Activated T-helper 1 cell treated with anti-CD3 and anti-CD28 coated beads, Interleukin-2, amount 50 U/mL, for 16 hours (primary cell): ENCODE measurements at places on chromosomes 5 and 9.

- no peak for DNase-seq
Measured at GRCh38 chr5:56161927-56162326, 71.2 kb downstream of the ANKRD55 start.

DNA sequence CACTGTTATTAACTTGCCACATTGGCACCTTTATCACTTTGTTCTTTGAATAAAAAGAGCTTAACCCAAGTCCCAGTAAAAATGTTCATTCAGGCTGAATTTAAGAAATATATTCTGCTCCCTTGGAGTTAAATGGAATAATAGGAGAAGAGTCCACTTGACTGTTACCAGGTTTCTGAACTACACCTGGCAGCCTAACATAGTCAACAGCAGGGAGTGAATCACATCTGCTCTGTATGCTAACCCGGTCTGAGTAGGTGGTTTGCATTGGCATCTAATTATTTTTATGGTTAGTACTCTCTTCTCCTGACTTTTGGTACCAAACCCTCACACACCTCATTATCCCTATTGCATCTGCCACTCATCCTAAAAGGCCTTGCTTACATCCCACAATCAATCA lies 86.7 kb downstream of the STK32A start:
- DNase-seq = no peak

- DNase-seq = no peak
Measured at GRCh38 chr5:151288180-151288579, 15.4 kb downstream of the SLC36A3 start.

DNA sequence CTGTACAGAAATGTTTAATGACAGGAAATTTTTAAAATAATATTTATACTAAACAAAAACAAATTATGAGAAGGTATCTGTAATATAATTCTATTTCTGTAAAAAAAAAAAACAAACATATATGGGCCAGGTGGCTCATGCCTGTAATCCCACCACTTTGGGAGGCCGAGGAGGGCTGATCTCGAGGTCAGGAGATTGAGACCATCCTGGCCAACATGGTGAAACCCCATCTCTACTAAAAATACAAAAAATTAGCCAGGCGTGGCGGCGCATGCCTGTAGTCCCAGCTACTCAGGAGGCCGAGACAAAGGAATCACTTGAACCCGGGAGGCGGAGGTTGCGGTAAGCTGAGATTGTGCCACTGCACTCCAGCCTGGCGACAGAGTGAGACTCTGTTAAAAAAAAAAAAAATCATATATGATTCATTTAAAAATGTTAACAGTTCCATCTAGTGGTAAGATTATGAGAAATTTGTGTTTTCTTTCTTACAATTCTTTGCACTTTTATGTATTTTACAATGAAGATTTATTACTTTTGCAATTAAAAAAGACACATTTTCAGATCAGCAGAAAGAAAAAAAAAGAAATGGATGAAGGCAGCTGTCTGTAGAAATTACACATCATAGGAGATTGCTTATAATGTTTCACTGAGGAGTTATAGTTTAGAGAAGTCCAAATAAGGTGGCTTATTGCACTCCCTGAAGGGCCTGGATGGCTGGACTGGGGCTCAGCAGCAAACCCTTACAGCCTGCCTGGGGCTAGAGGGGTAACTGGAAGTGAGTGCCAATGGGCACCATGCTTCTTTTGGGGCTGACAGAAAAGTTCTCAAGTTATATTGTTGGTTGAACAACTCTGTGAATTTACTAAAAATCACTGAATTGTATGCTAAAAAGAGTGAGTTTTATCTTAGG lies 20.3 kb downstream of the C9orf153 start:
- DNase-seq = no peak

DNA sequence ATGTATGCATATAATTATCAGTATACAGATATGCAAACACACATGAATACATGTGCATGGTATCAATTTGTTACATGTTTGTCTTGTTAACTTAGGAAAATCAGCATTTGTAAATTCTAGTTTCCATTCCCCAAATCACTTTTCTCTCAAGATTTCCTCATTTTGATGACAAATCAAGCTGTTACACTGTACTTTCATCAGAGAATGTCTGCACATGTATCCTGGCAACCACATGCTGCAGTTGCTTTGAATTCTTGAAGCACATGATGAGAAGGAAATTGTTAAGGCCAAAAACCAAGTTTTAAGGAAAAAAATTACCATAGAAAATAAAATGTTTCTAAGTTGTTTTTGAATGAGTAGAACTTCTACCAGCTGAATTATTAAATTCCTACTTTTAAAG lies 1834.5 kb downstream of the EFNA5 start:
- no peak for DNase-seq

DNA sequence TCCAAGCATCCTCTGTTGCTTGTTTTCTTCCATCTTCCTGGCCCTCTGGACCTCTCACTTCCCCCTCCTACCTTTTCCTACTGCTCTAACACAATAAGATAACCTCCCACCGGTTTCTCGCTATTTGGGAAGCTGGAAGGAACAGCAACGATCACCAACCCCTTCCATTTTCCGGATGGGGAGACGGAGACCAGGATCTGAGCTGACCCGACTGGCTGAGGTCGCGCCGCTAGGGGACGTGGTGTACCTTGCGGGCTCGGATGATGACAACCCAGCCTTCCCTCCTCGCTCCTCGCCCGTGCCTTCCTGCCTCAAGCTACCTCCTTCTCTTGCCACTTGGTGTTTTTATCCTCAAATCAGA lies 1.9 kb downstream of the LPAR1 start:
- DNase-seq = no peak

GRCh38 chr5:173287086-173287485 lies 41.1 kb downstream of the STC2 start:
- DNase-seq = no peak

DNA sequence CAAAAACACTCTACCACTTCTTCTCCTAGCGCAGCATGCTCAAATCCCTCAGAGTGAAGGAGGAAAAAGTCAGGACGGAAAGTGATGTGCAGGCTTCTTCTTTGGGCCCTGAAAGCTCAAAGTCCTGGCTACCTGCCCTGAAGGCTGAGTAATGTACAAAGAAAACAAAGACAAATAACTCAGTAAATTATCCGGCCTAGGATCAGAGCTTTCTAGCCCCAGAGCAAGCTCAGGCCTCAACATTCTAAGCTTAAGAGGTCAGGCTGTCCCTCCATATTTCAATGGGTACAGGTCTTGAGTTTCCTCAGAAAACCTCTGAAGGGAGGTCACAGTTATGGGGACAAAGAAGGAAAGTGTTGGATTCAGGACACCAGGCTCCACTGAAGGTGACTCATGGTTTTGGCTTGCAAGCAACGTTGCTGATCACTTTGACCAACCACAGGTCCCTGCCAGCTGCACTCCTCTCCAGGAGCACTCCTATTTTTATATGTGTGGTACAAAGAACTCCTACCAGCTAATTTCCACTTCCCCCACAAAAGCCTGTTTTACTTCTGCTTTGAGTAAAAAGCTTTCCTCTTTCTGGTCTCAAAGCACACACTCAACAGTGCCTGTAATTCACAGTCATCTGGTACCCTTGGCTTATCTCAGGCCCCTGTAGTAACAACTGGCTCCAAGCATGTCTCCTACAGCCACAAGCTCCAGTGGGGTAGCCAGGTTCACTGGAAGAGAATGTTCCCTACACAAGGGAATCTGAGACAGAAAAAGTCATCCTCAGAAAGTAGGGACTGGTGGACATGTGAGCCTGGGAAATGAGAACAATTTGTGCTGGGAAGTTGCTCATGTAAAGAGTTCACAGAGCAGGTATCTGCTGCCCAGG lies 115.7 kb downstream of the UGCG start:
- DNase-seq = no peak

DNA sequence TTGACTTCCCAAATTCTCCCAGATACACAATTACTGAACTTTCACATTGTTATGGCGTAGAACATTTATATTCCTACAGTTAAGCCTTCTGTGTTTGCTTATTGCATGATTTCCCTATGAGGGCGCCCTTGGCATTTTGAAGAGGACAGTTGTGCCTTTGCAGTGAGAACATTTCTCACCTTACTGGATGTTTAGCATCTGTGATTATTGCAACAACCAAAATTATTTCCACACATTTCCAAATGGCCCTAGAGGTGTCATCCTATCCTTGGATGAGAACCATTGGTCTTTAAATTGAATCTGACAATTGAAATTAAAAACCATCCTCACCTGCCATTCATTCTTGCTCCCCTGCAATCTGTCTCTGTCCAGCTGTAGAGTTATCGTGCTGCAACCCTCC lies 104.0 kb downstream of the MAMDC2 start:
- no peak for DNase-seq

- DNase-seq = no peak
Measured at GRCh38 chr5:176528761-176529115, 8.5 kb downstream of the RNF44 start.

DNA sequence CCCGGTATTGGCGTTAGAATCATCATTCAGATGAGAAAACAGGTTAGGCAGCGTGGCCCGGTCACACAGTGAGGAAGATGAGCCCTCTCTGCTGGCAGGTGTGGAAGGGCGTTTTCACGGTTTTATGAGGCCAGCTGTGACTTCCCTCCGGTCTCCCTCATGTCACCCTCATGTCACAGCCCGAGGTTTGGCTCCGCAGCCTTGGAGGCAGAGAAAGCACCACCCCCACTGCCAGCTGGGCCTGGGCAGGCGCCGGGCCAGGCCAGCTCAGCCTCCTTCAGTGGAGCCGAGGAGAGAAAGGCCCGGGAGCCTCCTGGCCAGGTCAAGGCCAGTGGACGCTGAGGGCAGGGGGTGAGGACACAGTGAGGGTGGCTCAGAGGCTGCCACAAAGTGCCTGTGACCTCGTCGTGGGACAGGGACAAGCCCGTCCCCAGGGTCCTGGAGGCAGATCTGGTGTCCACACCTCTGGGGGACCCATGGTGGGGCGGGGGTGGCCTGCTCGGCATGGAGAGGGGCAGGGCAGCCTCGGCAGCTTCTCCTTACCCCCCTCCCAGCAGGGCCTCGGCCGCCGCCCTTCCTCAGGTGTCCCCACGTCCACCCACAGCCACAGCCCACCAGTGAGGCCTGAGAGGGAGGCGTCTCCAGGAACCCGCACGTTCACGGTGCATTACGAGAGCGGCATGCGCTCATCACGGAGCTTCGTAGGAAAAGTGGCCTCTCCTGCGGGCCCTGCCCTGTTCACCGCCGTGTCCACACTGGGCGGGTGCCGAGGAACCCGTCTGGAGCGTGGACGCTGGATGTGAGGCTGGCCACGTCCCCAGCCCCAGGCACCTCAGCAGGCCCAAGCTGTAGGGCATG lies 32.2 kb downstream of the EXD3 start:
- DNase-seq = no peak

DNA sequence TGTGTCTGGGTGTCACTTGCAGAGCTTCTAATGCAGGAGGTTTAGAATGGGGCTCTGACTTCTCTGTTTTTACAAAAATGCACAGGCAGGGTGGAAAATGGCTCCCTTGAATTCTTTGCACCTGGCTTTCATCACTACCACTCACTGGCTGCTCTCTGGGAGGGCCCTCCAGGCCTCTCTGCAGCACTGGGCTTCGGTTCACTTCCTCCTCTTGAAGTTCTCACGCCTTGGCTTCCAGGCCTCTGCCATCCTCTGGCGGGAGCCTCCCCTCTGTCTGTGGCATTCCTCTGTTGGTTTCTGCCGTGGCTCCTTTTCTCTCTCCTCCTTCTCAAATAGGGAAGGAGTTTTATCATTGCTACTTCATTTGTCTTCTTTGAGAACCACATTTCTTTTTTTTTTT lies 2.8 kb upstream of the PRLR start:
- no peak for DNase-seq

DNA sequence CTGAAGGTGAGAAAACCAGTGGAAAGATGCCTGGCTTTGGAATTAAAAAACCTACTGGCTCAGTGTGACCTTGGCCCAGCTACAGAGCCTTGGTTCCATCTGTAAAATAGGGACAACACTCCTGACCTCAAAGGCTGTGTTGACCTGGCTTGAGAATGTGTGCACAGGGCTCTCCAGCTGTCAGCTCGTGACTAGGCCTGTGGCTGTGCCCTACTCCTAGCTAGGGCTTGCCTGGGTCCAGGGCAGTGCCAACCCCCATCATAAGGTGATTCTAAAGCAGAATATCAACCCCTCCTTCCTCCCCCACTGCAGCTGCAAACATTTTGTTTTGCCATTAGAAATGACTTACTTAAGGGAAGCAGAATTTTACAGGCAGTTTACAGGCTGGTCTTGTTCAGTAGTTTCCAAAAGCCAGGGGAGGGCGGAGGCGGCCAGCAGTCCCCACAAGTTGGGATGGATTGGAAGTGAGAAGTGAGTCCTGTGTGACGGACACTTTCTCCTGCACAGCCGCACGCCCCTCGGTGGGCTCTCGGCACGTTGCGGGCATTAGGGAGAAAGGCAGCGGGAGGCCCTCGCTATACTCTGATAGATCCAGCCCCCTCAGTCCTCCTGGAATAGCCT lies 7.3 kb downstream of the PITX1 start:
- no peak for DNase-seq

DNA sequence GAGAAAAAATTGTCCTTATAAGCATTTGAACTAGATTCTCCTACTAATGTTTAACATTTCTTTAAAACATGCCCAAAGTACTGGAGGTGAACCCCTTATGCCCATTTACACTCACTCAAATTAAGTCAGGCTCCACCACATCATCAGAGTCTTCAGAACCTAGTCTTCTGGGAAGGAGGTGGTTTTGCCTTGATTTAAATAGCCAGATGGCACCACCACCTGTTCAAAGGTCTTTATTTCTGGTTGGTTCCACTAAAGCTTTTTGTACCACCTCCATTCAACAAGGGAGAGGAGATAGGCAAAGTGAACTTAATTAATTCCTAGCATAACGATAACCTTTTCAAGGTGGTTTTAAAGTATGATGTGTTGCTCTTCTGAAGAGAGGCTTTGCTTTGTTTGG lies 189.5 kb downstream of the SLF1 start:
- DNase-seq = no peak

DNA sequence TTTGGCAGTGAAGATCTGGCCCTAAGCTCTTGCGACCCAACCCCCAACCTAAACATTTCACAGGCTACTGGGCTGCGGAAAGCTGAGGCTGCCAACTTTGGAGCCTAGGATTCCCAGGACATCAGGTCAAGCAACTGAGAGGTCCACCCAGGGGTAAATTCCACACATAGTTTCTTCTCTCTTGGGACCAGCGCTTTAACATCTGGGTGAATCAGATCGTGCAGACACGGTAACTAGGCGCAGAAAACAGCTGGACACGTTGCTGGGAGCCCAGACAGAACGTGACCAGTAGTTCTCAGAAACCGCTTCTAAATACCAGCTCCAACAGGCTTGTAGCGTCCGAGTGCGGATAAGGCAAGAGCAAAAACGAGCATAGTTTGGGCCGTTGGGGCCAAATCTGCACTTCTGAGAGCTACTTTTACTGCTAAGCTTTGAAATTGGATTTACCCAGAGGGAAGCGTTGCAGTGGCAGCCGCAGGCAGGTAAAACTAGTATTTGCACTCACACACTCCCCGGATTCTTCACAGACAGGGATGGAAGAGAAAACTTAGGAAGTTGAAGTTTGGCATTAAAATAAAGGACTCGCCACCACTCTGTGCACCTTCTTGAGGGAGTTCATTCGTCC lies 11.8 kb downstream of the ITGA1 start:
- DNase-seq = no peak

GRCh38 chr9:89194421-89195130 lies 16.0 kb upstream of the SHC3 start:
- no peak for DNase-seq

- no peak for DNase-seq
Measured at GRCh38 chr9:127679506-127679905, 27.3 kb upstream of the CFAP157 start.
